ENCODE measurements at places on chromosomes 7 and 10.

- no peak for DNase-seq
These were observed 328.2 kb upstream of the LRRN3 start for GRCh38 chr7:110762546-110763225.

DNA sequence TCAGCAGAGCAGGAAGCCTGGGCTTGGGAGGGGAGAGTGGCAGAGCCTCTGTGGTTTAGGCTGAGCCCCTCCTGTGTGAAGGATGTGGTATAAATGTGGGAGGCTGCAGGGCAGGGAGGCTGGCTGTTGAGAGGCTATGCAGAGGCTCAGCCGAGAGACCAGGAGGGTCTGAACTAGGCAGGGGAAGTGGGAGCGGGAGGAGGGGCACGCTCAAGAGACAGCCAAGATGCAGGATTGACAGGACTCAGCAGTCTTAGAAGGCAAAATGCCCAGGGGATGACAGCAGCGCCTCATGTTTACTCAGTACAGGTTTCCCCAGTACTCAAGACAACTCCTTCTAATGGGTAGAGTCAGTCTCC, 24.3 kb downstream of the BTBD16 start:
- no peak for DNase-seq

- DNase-seq, result no peak
These were observed 117.5 kb upstream of the WNT16 start for GRCh38 chr7:121211253-121211652.

DNA sequence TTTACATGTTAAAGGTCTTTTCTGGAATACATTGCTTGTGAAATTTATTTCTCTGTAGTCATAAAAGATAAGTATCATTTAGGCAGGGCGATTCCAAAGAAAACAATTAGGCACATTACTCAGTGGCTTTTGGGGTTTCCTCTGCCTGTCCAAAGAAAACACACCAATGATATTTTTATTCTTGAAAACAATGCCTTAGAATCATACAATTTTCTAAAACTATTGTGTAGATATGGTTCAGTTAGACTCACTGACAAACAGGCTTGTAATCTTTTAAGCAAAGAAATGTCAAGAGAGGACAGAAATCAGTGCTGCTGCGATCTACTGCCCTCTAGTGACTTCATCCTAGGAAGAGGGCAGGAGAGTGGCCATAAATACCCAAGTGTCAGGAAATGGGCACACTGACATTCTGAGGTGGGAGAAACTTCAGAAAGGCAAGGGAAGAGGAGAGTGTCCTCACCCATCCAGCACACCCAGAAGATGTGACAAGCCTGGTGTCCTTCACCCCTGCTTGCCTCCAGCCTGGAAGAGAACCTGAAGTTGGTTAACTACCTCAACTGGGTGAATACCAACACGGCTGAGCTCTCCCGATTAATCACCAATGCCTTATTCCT, 120.5 kb downstream of the GALNT11 start:
- DNase-seq, result peak; percentile 54

DNA sequence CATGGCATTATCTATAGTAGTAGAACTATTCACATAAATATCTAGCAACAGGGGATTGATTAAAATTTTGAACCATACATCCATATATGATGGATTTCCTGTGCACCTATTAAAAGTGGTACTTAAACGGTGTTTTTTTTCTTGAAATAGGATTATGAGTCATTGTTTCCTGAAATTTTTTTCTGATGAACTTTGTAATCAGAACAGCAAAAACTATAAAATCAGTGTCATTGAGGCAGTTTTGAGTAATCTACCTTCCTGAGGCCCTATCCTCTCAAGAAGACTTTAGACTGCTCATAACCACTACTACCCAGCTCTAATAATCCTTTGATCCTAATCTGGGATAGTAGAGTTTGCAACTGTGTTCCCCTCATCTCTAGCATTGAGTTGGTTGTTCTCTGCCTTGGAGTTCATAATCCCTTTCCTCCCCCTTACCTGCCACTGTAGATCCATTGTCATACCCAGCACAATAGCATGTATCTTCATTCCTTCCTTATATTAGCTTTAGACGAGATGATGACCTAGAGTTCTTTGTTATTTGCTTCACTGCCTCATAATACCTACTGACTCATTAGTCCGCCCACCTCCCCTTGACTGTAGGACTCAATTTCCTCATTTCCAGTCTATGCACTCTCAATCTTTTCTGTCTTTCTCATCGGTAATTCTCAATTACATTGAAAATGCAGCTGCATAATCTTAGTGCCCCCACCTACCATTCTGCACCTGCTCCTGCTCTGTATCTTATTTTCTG, 133.4 kb downstream of the LRRC4 start:
- DNase-seq, result no peak

DNA sequence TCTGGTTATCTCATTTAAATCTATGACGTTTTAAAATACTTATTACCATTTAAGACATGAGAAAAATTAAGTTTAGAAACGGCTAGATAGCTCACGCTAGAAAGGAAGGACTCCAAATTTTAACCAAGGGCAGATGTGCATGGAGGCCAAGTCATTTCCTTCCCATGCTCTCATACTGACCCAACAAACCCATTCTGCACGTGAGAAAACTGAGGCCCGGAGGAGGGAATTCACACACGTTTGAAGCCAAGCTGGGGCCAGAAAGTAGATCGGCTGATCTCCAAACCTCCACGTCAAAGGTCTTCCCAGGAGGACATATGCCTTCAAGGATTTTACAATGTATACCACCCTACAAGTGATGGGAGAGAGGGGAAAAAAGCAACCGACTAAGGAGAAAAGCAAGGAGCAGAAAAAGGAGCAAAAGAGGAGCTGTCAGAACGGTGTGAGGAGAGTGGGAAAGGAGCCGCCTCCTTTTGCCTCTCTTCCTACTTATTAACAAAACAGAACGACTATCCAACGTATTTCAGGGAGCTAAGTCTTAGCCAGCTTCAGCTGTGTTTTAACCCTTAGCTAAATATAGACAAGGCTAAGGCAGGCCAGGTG, 645 bp upstream of the SIRT1 start:
- DNase-seq, result peak; percentile 2

DNA sequence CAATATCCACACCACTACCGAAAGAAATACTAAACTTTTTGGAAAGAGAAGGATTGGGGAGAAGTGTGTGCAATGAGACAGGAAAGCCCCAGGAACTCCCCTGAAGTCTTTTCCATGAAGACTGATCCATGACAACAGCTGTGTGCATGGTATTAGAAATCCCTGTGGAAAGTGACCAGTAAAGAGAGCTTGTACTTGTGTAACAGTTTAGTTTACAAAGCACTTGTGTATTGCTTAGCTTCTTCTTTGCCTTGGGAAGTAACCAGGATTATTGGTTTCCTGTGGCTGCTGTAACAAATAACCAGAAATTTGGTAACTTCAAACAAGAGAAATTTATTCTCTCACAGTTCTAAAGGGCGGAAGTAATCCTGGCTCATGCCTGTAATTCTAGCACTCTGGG, 18.8 kb downstream of the TFAM start:
- DNase-seq, result no peak

GRCh38 chr7:106723398-106723797, 62.4 kb upstream of the CCDC71L start:
- no peak for DNase-seq

GRCh38 chr10:21171936-21172541, 274.9 kb upstream of the NEBL start:
- no peak for DNase-seq
